ENCODE measurements at places on chromosomes 7 and 10.

GRCh38 chr10:103884681-103885139, 29.3 kb upstream of the SH3PXD2A start:
- peak; percentile 12 for DNase-seq

- no peak for DNase-seq
Measured at GRCh38 chr10:12353399-12354242, 4.3 kb downstream of the CAMK1D start.

- DNase-seq = no peak
Measured at GRCh38 chr10:99676895-99677294, 17.6 kb downstream of the ENTPD7 start.

GRCh38 chr10:3782451-3783315, 2.3 kb downstream of the KLF6 start:
- peak; percentile 76 for DNase-seq

DNA sequence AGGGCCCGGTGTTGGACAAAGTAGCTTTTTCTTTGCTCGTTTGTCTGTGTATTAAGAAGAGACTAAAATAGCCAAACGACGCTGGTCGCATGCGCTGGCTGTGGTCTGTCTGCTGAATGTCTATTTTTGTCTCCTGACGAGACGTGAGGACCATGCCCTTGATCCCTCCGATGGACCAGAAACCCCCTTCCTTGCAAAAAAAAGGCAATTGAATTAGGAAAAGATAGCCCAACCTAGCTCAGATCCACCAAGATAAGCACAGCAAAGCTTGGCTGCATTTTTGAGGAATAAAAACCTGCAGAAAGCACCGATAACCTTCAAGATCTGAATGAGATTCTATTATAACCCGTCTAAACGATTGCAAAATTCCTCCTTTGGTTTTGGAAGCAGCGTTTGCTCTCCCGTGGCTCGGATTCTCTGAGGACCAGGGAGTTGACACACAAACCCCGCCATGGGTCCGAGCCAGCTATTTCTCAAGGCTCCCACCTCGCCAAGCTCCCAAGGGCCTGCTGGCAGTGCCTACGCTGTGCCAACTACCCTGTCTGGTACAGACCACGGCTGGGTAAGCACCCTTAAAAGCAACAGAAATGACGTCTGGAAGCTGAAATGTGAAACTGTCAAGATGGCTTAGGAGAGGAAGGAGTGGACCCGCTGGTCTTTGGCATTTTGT, 17.7 kb upstream of the TTYH3 start:
- no peak for DNase-seq

GRCh38 chr10:106446920-106447319, 717.6 kb downstream of the SORCS1 start:
- no peak for DNase-seq

DNA sequence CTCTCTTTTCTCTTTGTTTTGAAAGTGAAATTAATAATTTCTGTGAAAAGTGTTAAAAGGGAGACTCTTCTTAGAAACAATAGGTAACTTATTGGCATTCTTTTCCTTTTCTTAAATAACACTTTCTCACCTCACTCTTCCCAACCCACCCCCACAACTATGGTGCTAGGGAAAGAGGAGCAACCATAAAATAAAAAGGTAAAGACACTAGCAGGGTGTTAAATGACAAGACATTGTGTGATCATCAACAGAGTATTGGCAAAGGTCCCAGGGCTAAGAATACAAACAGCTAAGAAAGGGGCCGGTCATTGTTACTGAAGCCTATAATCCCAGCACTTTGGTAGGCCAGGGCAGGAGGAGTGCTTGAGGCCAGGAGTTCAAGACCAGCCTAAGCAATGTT, 183.7 kb downstream of the NEBL start:
- DNase-seq = no peak

GRCh38 chr7:82175319-82175718, 268.3 kb downstream of the CACNA2D1 start:
- DNase-seq = no peak

DNA sequence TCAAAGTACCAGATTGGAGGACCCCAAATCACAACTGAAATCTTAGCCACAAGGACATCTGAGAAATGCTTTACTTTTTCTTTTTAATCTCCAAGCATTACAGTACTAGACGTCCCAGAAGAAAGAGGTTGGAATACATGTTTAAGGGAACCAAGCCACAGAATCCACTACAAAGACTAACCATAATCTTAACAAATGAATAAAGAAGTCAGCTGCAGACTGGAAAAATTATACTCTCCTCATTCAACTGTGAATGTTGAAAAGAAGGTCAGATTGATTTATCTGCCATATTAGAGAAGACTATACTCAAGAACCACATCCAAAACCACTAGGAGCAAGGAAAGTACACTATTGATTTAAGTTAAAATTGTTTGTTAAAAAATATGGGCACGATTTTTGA, 102.1 kb upstream of the ABCB5 start:
- DNase-seq = no peak

DNA sequence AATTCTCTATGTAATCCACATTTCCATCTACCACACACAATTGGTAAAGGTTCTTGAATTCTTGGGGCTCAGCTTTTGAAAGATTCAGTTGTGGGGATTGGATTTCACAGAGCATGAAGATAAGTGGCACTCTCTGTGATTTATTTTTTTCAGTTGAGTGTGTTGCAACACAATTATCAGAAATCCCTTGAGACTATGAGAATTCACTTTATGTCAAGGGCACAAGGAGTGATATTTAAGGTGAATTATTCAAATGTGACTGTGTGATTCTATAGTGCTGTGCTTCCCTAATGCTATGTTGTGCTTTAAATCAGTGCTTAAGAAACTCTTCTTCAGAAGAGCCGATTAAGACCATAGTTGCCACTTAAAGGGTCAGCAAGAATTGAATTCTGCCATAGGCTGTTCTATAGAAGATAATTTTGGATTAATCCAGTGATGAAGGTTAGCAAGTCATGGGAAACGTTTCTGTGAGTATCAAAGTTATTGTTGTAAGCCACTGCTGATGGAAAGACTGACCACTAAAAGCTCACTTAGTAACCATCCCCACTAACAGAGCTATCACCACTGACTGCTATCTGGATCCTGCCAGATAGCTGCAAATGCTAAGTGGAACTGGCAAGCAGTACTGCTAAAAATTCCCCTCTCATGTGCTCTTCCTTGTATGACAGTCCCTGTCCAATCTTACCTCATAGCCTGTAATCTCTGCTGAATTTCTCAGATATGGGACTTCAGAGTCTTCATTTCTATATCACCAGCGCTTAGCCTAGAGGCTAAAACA, 134.0 kb upstream of the SEMA3D start:
- no peak for DNase-seq

DNA sequence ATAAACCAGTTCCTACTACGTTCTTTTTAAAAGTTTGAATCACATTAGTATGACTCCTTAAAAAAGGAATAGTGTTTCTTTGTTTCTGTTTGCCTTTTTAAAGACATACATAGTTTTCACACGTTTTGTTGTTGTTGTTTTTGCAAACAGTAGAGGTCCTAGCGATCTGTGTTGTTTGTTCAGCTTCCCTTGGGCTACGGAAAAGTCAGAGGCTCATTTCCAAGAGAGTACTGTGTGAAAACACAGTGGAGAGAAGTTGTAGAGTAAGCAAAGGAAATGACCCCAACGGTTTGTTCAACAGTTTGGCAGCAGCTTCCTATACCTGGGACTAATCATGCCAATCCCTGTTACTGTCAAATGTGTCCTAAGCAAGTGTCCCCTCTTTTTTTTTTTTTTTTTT, 87.1 kb upstream of the STEAP1 start:
- no peak for DNase-seq

DNA sequence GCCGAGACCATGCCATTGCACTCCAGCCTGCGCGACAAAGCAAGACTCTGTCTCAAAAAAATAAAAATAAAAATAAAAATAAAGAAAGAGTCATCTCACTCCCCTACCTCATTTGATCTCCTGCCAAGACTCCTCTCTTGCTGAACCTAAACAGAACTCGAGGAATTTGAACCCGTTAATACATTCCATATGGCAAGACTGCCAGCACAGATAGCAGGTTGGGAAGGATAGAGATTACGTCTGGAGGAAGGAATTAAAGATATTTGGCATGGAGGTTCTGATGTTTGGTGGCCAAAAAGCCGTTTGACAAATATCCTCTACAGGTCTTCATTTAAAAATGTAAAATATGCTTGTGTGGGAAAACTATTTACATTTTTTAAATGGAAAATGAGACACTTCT, 549.6 kb downstream of the HTR7 start:
- peak; percentile 60 for DNase-seq

- no peak for DNase-seq
Measured at GRCh38 chr10:13528875-13529713, at the start of gene BEND7. Gene BEND7 (minus strand): TSS chr10:13529014. CDS start chr10:13528533, 481 bp downstream.

DNA sequence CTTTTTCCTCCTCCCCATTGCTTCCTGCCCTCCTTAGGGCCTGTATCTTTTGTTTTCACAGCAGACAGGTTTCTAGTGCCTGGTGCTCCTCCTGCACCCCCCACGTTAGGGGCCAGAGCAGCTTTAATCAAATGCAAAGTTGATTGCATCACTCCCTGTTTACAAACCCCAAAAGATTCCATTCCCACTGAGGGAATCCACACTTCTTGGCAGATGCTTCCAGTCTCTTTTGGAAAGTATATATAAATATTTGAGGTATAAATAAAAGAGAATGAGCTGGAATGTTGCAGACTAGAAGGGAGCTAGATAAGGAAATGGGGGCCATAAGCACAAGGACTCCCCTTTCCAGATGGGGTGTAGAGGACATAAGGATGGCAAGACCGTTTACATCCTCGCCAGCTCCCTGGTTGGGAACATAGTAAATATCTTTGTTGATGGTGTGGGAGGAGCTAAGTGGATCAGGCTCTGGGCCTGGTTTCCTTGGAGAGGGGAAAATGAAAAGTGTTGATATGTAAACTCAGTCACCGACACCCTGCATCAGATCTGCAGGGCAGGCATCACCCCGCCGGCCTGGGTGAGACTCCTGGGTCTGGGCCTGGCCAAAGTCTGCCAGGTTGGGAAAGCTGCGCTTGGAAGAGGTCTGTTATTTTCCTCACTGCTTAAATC, 6.2 kb downstream of the RARRES2 start:
- peak; percentile 30 for DNase-seq

DNA sequence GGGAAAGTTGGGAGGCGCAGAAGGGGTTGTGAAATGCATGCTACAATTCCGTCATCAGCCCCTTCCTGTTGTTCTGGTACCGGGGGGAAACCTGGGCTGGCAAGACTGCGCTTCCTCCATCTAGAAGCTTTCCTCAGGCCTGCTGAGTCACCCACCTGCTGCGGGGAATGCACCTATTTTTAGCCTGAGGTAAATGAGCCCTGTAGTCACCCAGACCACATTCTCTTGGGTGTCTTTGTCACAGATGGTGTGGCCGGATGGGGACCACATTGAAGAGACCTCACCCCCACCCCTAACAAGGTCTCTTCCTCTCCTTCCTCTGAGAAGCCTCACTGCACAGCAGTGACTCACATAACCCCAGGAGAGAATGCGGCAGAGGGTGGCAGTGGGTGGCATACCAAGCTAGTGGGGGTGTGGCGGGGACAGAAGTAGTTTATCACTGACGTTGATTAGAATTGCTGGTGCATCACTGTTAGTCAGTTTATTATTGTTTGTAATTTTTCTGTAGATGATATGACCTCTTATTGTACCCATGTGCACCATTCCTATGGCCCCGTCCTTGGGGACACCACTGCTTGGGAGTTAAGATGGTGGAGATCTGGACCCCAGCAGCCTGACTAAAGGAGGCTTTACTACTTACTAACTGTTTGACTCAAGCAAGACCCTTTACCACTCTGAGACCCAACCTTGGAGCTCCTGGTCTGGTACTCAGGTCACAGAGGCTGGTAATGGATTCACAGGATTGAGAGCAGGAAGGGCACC, 83.0 kb upstream of the DUSP5 start:
- peak; percentile 84 for DNase-seq

- no peak for DNase-seq
Measured at GRCh38 chr10:87794285-87794684, 23.7 kb downstream of the ATAD1 start.

GRCh38 chr10:129881641-129882040, 82.4 kb downstream of the EBF3 start:
- DNase-seq = no peak

- DNase-seq = no peak
Measured at GRCh38 chr10:109851616-109852474, 71.5 kb downstream of the XPNPEP1 start.

GRCh38 chr10:30995081-30995770, 36.4 kb downstream of the ZNF438 start:
- no peak for DNase-seq

GRCh38 chr7:31516680-31517502, 3.0 kb downstream of the ITPRID1 start:
- DNase-seq = no peak

DNA sequence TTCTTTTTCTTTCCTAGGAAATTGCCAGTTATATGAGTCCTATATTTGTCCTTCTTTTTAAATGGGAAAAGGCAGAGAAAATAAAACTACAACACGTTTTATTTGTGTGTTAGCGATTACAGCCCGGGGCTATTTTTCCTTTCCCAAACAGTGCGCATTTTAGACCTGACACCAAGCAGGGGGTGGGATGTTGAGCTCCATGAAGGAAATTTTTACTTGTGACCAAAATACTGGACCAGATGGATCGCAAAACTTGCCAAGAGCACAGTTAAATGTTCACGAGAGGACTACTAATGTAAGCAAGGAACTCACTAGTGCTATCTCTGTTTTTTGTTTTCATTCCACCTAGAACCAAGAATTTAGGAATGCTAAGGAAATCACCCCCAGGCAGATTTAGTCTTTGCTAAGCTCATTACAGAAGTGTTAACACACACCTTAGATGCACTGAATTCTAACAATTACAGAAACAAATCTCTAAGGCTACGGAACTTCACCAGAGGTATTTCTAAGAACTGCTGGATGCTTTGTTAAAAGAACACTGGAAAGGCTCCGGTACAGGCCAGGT, 114.8 kb downstream of the JAZF1 start:
- peak; percentile 77 for DNase-seq

DNA sequence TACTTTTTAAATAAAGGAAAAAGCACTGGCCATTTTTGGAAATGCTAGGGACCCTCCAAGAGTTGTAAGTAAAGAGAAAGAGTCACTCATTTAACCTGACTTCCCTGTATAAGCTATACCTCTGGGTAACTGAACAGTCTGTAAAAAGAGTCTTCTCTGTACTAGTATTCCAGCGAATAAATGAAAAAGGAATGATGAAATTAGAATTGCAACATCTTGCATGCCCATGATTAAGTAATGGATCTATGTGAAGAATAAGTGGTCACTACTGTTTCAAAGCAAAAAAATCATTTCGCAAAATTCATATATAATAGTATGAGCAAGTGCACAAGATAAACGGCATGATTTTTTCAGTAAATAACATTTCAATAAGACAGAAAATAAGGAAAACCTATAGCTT, 116.8 kb downstream of the ZFAND4 start:
- no peak for DNase-seq

DNA sequence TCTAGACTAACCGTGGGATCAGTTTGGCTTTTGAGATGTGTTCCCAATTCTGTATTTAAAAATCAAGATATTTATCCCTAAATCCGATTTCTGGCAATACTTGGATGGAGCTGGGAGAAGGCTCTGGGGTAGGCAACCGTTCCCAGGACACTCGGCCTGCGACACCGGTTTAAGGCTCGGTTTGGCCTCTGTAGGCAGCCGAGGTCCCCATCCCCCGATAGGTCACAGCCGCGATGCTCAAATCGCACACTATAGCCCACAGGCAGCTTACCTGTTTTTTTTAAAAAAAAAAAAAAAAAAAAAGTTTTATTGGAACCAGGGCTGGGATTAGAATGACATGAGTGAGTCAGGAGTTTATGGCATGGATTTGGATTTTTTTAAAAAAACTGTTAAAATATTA, 729 bp upstream of the TAF3 start:
- no peak for DNase-seq
